ENCODE measurements at places on chromosomes 2 and 18. TPM values are rescaled to one million over a fixed set of nuclear protein-coding genes. Genes with fewer than 3 reads are reported as not detected.

DNA sequence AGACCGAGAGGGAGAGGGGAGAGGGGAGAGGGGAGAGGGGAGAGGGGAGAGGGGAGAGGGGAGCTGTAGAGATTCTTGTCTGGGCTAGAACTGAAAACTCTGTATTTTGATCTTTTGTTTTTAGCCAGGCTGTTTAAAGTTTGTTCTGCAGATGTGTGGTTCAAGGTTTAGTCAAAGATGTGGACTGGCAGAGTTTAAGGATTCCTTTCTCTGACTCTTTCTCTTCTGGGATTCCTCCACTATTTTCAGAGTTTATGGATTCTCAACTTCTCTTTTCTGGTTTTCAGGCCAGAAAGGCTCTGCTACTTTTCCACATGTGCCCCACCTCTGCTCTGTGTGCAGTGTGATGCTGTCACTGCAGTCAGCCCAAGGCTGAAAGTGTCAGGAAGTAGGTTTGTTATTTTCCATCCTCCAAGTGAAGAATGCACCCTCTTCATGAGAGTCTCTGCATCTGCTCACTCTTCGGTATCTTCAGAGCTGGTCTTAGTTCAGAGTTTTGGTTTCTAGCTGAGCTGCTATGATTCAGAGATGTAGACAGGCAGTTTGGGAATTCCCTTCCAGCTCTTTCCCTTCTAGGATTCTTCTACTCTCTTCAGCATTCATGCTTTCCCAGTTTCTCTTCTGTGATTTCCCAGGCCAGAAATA is 130.9 kb upstream of the SMAD7 start:
- no peak for DNase-seq

STARD6 gene
- total RNA-seq = not detected

DNA sequence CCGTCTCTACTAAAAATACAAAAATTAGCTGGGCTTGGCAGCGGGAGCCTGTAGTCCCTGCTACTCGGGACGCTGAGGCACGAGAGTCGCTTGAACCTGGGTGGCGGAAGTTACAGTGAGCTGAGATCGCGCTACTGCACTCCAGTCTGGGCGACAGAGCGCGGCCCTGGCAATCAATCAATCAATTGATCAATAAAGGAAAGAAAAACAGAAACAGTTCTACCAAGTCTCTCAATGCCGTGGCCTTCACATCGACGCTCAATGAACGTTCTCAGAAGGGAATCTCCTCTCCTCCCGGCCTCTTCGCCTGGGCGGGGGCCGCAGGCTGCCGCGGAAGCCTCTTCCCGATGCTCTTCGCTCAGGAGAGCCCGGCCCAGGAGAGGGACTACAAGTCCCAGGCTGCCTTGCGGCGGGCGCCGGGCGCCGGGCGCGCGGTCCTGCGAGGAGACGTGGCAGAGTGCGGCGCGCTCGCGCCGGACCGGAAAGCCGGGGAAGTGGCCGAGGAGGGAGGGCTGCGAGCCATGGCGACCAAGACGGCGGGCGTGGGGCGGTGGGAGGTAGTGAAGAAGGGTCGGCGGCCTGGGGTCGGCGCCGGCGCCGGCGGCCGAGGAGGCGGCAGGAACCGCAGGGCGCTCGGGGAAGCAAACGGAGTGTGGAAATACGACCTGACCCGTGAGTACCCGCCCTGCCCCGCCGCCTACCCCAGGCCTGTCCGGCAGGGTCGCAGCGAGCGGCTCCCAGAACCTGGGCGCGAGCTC is at the start of gene TMEM214:
TMEM214 (plus strand) TSS at position 471 of the 758 bp plus-strand sequence; CDS start at position 522, 51 bp downstream.
- peak; percentile 66 for DNase-seq

DNA sequence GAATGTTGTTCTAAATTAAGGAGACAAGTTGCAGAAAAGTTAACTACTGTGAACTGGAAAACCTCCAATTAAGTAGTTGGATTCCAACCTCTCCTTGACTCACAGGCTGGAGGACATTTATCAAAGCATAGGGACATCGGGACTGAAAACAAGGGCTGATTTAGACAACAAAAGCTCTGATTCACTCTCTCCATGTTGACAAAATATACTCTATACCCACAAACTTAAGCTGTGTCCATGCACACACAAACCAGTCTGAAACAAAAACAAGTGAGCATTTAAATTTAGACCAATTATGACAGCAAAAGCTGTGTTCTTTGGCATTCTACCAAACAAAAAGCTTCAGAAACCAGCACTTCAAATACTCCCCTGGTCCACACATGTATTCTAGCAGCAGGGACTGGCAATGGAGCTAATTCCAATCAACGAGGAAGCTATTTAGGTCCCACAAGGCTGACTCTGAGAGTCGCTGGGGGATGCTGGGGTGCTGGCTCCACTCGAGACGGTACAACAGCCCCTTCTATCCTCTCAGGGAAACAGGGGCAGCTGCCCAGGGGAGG is 71.4 kb downstream of the NXPH2 start:
- peak; percentile 45 for DNase-seq
